Activated T-helper 1 cell treated with anti-CD3 and anti-CD28 coated beads, Interleukin-2, amount 50 U/mL, for 16 hours (primary cell): ENCODE measurements at places on chromosomes 3 and 15.

GRCh38 chr3:142888481-142889211, at the start of gene PCOLCE2:
Gene PCOLCE2, minus strand, starts transcription at chr3:142889083. Its CDS starts 187 bp downstream, at chr3:142888896.
- no peak for DNase-seq

DNA sequence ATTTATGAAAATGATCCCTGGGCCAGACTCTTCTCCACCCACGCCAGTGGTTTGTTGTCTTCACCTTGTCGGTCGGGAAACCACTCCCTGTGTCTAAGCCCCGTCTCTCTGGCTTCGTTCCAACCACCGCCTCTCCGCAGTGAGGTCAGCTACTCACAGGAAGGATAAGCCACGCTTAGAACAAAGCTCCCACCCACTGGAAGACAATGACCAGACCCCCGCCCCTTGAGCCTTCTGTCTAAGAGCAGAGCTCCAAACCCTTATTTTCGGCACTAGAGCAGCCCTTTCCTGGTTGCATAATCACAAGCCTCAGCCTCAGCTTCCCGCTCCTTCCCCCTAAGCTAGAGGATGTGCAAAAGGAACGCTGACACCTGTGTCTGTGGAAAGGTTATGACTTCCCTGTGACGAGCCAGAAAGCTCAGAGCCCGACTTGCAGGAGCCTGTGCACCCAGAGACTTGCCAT, 114.9 kb upstream of the MEF2A start:
- DNase-seq = peak; percentile 28

- DNase-seq = peak; percentile 40
Measured at GRCh38 chr15:89647191-89647851, 7.9 kb downstream of the KIF7 start.

GRCh38 chr15:89566181-89566580, 9.1 kb upstream of the TICRR start:
- no peak for DNase-seq

GRCh38 chr15:91694831-91695210, 158.7 kb upstream of the SLCO3A1 start:
- no peak for DNase-seq

DNA sequence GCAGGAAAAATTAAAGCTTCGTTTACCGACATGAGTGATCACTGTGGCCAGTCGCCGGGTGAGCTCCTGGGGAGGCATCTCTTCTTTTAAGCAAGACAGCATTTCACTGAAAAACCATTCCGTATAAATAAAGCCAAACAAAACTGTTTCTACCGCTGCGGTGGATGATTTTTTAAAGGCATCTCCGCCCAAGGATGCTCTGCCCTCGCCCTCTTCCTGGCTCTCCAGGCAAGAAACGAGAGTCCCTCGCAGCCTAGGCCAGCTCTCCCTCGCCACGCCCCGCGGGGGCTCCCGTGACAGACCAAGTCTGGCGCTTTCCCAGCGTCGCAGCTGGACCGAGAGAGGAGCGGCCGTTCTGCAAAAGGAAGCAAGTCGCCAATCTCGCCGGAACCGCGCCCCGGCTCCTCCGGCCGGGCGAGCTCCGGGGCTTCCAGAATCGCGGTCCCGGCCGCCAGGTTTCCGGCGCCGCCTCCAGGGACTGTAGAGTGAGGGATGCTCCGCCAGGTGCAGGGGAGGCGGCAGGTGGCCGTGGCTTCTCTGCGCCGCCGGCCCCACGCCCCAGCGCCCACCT, 458 bp downstream of the MCF2L2 start:
- DNase-seq = no peak

DNA sequence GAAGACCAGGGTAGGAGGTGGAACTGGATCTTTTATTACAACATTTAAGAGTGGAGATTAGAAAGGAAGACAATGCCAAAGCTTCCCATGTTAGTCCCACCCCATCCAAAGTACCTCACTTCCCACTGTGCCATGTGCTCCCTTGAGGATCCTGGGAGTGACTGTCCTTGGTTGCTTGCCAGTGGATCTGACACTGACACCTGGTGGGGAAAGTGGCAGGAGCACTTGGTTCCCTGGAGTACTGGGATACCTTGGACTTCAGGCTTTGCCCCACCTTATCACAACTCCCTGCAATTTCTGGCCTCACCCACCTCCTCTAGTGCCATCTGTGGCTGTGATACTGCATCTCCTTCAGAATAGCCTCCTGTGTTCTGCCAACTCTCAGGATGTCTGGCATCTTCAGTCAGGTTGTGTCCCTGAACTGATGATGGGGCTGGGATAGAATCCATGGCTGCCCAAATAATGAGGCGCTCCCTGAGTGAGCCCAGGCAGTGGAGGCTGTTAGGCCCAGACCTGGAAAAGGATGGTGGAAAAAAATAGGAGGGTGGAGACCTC, 1.3 kb downstream of the ELL3 start:
- no peak for DNase-seq

DNA sequence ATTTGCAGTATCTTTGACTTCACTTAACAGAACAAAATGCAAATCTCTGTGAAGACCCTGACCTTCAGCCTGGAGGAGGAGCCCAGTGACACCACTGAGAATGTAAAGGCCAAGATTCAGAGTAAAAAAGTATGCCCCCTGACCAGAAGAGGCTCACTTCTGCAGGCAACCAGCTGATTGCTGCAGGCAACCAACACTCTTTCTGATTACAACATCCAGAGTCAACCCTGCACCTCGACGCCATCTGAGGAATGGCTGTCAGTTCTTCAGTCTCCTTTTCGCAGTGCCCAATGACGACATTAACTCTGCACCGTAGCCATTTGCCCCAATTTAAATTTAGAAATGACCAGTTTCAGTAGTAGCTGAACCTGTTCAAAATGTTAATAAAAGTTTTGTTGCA, 14.9 kb downstream of the ATP13A3 start:
- DNase-seq = no peak

- no peak for DNase-seq
Measured at GRCh38 chr15:39018966-39019365, 454.4 kb upstream of the RASGRP1 start.

GRCh38 chr3:11545186-11545851, 98.4 kb downstream of the VGLL4 start:
- no peak for DNase-seq

DNA sequence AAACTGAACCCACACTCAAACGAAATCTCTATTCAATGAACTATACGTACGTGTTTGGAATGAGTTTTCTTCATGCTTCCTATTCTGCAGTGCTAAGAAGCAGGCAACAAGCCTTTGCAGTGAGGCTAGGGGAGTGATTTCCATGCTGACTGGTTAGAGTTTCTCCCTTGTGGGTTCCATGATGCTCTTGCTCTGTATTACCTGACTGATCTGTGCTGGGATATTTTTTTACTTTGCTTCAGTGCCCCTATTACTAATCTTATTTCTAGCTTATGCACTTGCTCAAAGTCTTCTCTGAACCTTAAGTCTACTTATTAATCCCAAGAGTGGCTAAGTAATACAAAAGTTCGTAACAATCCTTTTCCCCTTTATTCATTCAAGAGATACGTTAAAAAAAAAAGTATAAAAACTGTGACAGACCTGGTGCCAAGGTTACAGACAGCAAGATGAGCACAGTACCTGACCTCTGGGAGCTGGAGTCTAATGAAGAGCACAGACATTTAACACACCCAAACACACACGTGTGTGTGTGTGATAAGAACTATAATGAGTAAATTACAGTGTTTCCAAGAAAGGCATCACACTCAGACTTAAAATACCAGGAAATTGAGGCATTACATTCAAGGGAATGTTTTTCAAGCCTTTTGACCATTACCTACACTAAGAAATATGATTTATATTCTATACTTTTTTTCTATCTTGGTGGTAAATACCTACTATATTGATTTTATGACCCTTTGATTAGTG, 50.5 kb upstream of the FBN1 start:
- DNase-seq = no peak

- no peak for DNase-seq
Measured at GRCh38 chr15:55685286-55685685, 57.7 kb downstream of the PRTG start.

GRCh38 chr15:57611938-57612337, 20.2 kb downstream of the MYZAP start:
- no peak for DNase-seq

DNA sequence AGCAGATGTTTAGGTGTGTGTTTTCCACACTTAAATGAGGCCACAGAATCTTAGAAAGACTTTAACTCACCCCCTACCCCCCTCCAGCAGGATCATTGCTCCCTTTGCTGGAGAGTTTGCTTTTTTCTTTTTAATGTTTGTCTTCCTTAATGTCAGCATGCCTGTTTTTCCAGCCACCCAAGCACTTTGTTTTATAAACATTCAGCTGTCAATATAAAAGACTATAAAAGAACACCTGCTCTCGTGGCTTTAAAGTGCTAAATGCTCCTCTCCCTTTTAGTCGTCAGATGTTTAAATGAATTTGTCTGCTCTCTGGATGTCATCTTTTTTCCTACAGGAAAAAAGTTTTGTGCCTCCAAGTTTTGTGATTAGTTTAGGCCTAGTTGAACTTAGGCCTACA, 61.7 kb downstream of the SIDT1 start:
- no peak for DNase-seq
